ENCODE measurements at places on chromosomes 12 and 14.

- DNase-seq: no peak
Observed at GRCh38 chr12:49041881-49042484, 18.6 kb downstream of the KMT2D start.

- DNase-seq: no peak
Observed at GRCh38 chr12:132772606-132773005, 11.0 kb upstream of the ANKLE2 start.

DNA sequence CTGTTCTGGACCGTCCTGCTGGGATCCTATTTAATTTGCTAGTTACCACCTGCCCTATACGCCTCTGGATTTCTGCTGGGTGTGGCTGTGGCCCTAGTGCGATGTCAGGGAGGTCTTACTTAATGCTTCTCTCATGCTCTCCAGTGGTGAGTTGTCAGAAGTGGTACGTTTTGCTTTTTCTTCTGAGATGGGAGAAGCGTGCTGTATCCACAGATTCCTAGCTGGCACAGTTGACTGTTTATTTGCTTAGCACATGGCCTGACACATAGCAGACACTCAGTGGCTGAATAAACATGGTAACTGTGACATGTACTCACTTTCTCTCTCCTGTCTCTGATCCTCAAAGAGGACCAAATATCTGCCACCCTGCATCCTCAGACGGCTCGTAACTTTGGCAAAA is 107.3 kb downstream of the CACNA1C start:
- DNase-seq: no peak

- DNase-seq: peak; percentile 7
Observed at GRCh38 chr12:113933201-113933786, 32.8 kb downstream of the RBM19 start.

- no peak for DNase-seq
Observed at GRCh38 chr14:74525361-74525851, 31.8 kb downstream of the ISCA2 start.

All from BJ (cell line).